GM12878 (cell line): ENCODE measurements at places on chromosomes 12 and 14.

- no peak for DNase-seq
Observed at GRCh38 chr12:56947633-56948456, 9.6 kb downstream of the RDH16 start.

DNA sequence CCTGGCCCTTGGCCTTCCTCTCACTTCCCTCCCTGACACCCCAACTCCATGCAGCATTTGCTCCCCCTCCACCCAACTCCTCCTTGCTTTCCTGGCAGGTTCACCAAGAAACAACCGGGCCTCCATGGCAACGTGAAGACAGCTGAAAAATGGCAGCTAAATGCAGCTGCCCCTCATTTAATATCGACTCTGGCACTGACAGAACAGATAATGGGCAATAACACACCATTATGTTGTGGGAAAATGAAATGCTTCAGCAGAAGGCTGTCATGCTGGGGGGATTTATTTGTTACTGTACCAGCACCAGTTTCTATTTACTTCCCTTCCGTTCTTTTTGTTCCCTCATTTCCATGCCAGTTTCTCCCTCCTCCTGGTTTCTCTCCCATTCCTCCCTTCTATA is 440.8 kb downstream of the NRXN3 start:
- no peak for DNase-seq

GRCh38 chr12:22535478-22535877 is 8.9 kb downstream of the C2CD5 start:
- no peak for DNase-seq

- no peak for DNase-seq
Observed at GRCh38 chr14:92004062-92004461, 35.8 kb downstream of the TRIP11 start.
